ENCODE measurements at places on chromosomes 1 and 21.

- DNase-seq, result no peak
Observed at GRCh38 chr1:112929979-112930378, 26.0 kb downstream of the SLC16A1 start.

DNA sequence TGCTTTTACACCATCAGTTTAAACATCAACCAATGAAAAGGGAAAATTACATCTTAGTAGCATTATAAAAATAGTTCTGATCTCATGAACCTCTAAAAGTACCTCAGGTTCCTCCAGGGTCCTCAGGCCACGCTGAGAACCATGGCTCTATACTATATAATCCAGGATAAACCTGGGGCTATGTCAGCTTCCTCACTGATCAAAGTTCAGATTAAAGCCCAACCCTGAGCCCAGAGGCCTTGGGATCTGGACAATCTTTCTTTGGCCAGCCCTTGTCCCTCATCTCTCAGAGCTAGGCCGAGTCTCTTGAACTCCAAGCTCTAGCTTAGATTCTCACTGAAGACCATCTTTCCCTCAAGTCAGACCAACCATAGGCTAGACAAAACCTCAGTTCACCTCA, 168.3 kb downstream of the PLPP3 start:
- DNase-seq, result no peak

DNA sequence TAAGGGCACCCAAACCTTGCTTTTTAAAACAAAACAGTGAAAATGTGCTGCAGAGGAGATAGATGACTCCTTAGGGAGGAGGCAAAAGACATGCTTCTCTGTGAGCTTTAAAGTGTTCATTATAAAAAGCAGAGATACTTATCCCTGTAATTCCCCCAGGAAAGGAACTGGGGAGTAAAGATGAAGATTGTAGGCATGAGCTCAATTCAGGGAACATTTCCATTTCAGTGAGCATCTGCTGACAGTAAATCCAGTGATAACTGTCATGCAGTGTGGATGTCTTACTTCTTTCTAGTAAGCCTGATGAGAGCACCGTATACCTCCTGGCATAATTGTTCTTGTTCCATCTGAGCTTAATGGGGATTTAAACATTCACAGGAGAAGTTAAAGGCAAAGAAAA, 1296.5 kb downstream of the MRPL39 start:
- peak; percentile 44 for DNase-seq

GRCh38 chr1:207052911-207053769, at the start of gene PFKFB2:
Gene PFKFB2, plus strand, starts transcription at chr1:207053275. Its CDS starts 1,443 bp downstream, at chr1:207054718.
- peak; percentile 100 for DNase-seq

DNA sequence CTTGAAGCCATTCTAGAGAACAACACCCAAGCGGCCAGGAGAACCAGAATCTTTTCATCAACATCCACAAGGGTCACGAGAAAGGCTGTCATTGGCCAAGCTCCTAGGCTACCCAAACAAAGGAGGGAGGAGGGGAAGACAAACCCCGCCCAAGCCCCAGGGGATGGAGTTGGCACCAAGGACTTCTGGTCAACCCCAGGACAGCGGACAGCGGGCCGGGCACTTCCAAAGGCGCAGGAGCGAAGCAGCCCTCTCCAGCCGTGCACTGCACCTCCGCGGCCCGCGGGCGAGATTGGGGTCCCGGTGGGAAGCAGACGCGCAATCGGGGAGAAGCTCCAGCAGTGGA, at the start of gene CLIC6:
TSS of gene CLIC6 (plus strand) at position 192 of the 346 bp plus-strand sequence. CDS start 395 bp downstream, outside the sequence.
- DNase-seq, result no peak

GRCh38 chr1:156344409-156344808, 6.1 kb downstream of the TSACC start:
- no peak for DNase-seq

GRCh38 chr1:101128211-101128727, 102.7 kb upstream of the DPH5 start:
- peak; percentile 6 for DNase-seq

DNA sequence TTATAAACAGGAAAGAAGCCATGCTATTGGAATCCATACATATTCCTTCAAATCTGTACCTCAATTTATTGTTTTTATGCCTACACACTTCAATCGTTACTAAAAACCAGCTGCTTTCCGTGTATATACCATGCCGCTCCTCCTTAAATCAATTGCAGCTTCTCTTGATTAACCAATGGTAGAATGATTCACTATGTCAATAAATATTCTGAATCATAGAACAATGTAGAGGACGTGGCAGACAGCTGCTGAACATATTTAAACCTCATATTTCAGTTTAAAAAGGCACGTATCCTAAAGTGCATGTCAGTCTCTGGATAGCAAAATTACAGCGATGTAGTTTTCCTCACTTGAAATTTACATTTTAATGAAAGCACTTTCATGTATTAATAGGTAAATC, 100.4 kb downstream of the MRPL39 start:
- DNase-seq, result peak; percentile 23

DNA sequence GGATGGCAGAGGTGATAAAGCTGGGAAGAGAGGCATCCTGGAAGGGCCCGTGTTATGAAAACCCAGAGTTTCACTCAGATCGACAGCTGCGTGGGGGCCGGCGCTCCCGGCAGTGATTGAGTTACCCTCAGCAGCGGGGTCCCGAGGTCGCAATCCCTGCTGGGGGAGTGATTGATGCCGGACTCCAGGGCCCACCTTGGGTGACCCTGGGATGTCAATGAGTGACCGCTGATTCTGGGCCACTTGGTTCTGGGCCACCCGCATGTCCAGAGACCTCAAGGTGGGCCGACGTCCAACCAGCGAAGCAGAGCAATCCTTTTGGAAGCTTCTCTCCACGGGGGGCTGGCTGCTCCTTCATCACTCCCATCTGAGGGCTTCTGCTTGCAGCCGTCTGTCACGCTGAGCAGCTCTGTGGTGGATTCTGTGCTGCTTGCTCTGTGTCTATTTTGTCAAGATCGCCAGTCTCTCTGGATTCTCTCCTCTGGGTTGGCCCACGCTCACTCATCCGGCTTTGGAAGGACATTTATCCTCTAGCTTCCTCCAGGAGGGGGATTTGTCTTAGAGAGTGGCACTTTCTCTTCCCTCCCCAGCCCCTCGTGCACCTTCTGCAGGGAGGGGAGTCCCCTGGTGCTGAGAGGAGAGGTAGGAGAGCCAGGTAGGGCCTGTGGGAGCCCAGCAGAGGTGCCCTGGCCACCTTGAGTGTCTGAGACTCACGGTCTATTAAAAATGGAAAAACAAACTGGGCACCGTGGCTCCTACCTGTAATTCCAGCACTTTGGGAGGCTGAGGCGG, 110.9 kb upstream of the C1orf174 start:
- DNase-seq, result no peak

DNA sequence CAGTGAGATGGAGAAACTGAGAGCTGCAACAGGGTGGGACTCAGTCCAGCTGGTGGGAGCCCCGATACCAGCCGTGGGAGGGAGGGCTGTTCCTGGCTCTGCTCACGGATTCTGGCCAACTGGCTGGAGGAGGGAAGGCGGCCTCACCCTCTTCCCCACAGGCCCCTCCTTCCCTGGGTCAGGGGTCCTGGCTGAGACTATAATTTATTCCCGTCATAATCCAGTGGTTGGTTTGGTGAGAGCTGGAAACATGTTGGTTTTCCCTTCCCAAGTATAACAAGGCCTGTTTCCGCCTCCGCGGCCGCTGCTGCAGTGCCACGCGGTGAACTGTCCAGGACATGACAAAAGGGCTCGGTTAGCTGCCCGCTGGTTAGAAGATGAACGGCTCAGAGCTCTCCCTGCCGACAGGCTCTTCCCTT, 10.0 kb downstream of the PTPRF start:
- DNase-seq, result no peak

- DNase-seq, result peak; percentile 27
Observed at GRCh38 chr1:244861683-244862082, 2.7 kb downstream of the HNRNPU start.

GRCh38 chr1:108747898-108748297, 1.4 kb downstream of the STXBP3 start:
- no peak for DNase-seq

DNA sequence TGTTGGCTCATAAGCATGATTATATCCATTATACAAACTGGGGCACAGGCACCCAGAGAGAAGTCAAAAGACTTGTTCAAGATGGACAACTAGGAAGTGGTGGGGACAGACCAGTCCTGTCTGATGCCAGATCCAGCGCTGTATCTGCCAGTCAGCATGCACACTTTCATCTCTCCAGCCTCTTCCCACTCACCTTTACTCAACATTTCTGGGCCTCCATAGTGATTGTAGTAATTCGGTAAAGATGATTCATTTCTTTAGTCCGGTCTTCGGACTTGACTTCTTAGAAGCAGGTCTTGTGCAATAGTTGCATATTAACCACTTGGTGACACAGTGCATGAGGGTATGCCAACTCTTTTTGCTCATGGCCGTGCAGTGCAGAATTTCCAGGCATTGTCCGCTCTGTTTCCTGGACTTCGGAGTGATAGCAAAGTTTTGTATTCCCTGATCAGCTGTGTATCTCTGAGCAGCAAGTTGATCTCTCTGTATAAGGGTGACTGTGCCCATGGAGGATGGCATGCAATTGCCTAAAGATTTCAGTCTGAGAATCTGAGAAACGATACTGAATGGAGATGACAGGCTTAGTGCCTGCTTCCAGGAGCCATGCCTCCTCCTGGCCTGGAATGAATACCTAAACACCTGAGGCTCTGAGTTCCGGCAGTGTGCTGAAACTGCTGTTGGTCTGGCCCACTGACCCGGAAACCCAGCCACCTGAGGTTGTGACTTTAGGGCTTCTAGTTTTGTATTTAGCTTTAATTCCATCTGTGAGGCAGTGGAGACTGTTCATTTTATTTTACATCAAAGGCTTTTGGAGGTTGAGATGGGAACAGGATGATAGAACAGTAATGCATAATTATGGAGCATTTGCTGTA, 39.0 kb downstream of the GALNT2 start:
- DNase-seq, result no peak

GRCh38 chr1:56948403-56949023, 17.3 kb downstream of the C8B start:
- no peak for DNase-seq

- no peak for DNase-seq
Observed at GRCh38 chr21:31252091-31252490, 92.0 kb downstream of the TIAM1 start.

- no peak for DNase-seq
Observed at GRCh38 chr1:109717729-109718128, 5.7 kb downstream of the GSTM5 start.

GRCh38 chr1:81974222-81974841, 173.6 kb downstream of the ADGRL2 start:
- DNase-seq, result no peak

- peak; percentile 85 for DNase-seq
Observed at GRCh38 chr21:37829447-37829846, 86.8 kb downstream of the KCNJ6 start.

DNA sequence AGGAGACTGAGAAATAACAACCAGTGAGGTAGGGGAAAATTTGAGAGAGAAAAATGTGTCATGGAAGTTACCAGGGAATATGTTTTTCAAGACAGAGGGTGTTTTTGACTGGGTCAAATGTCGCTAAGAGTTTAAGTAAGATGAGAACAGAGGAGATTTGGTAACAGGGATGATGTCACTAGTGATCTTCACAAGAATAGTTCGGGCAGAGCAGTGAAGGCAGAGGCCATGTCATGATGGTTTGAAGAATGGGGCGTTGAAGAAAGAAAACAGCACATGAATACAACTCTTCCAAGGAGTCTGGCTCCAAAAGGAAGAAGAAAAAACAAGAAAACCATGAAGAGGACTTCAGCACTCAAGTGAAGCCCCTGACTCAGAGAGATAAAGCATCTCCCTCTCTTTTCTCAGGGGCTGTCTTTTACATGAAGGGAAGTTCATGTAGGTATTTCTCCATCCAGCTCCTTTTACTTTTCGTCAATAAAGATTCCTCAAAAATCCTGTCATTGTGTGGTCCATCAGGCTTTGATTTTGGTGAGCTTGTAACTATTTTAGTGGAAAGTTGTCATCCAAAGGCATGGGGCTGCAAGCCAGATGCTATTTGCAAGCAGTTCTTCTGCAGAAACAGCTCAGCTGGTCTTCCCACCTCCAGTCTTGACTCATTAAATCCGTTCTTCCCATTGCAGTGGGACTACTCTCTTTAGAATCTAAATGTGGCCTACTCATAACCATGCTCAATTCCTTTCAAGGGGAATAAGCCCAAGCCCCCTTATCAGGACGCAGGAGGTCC, 397.3 kb downstream of the LMX1A start:
- no peak for DNase-seq

DNA sequence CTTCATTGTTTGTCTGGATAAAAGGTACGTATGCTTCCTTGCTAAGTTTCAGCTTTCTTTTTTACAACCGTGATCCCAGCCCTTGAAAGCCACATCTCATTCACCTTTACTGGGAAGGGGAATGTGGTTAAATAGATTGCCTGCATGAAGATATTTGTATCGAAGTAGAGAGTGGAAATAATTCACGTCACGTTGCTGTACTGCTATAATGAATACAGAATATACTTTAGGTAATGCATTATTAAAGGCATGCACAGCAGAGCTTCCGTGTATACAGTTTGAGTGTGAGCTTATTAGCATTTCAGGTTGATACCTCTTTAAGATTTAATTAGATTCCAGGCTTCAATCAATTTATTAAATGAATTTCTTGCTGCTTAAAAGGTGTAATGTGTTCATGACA, 153.8 kb downstream of the HHAT start:
- no peak for DNase-seq

GRCh38 chr21:23743821-23744220, 1863.5 kb downstream of the MRPL39 start:
- no peak for DNase-seq

- peak; percentile 28 for DNase-seq
Observed at GRCh38 chr1:19582318-19582717, 61.8 kb upstream of the NBL1 start.

GRCh38 chr1:189357317-189357716, 1120.3 kb downstream of the BRINP3 start:
- peak; percentile 92 for DNase-seq

GRCh38 chr1:16172964-16173446, 17.1 kb upstream of the EPHA2 start:
- DNase-seq, result no peak

GRCh38 chr21:35933466-35933865, 126.9 kb downstream of the SETD4 start:
- DNase-seq, result no peak

DNA sequence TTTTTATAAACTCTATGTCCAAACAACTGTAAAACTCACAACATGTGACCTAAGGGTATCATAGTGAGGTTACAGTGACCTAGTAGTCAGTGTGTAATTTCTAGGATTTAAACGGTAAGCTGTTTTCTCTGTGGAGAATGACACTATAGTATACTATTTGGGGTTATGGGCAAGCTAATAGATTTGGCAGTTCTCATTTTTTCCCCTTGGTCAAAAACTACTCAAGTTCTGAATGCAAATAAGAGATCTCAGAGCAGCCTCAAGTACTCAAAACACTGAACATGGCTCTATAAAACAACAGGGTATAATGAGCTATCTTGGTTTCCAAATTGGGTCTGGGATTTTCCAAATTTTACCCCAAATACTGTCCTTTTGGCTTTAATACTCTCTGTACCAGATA, 88.5 kb upstream of the HMCN1 start:
- DNase-seq, result no peak

GRCh38 chr1:24323281-24323680, 4.1 kb downstream of the GRHL3 start:
- no peak for DNase-seq

GRCh38 chr1:71908303-71908702, 374.0 kb downstream of the NEGR1 start:
- DNase-seq, result no peak

- peak; percentile 54 for DNase-seq
Observed at GRCh38 chr1:178768423-178768822, 43.4 kb downstream of the RALGPS2 start.

- DNase-seq, result peak; percentile 6
Observed at GRCh38 chr1:66840929-66841328, 39.9 kb upstream of the INSL5 start.

GRCh38 chr1:221335161-221336101, 406.5 kb downstream of the DUSP10 start:
- DNase-seq, result peak; percentile 59

GRCh38 chr1:234675572-234675971, 65.6 kb upstream of the IRF2BP2 start:
- DNase-seq, result peak; percentile 49
